OCI-LY7 (cell line): ENCODE measurements at places on chromosomes 3 and 15.

- DNase-seq, result no peak
Measured at GRCh38 chr3:169894110-169894509, 17.3 kb upstream of the SAMD7 start.

- no peak for DNase-seq
Measured at GRCh38 chr3:118772547-118773011, 262.1 kb downstream of the IGSF11 start.

DNA sequence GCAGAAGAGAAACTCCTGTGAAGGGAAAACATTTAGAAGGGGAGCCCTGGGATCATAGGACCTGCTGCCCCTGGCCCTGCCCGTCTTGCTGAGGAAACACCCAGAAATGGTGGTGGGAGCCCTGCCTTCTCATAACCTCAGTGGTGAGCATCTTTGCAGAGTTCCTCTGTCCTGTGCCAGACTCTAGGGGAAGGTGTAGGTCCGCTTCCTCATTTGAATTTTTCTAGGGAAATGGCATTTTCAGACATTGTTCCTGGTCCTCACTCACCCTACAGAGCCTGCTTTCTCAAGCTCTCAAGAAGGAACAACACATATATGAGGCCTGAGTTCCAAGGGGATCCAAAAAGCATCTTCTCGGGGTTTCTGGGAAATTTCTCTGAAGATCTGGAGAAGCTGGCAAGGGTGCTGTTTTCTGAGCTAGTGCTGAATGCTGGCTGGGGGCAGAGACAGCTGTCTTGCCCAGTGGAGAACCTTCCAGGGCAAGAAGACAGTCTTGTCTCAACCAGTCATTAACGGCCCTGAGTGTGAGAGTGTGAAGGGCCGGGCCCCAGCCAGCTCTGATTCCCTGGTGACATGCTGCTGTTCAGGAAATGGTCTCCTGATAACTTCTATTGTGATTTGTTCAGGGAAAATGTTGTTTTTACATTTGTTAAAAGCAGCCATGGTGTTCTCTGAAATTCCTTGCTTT, 283.1 kb upstream of the LRRFIP2 start:
- DNase-seq, result no peak

DNA sequence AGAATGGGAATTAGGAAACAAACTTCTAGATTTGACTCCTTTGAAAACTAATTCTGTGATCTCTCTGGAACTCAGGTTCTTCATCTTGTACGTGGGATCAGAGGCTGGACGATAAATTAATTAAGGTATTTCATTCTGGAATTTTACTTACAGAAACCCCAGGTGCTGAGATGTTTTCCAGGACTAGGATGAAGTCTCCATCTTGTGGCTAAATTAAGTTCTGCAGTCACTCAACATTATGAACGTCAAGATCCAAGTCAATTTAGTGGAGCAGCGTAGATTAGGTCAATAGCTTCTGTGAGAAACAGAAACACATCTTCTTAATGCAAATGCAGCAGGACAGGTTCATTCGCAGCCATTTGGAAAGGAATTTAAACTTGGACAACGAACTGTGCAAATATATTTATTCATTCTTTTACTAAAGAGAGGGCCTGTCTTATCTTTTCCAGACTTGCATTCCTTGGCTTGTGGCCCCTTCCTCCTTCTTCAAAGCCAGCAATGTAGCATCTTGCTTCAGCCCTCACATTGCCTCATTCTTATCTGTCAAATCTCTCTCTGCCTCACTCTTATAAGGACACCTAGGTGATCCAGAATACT, 26.7 kb upstream of the TMC3 start:
- DNase-seq, result peak; percentile 58

DNA sequence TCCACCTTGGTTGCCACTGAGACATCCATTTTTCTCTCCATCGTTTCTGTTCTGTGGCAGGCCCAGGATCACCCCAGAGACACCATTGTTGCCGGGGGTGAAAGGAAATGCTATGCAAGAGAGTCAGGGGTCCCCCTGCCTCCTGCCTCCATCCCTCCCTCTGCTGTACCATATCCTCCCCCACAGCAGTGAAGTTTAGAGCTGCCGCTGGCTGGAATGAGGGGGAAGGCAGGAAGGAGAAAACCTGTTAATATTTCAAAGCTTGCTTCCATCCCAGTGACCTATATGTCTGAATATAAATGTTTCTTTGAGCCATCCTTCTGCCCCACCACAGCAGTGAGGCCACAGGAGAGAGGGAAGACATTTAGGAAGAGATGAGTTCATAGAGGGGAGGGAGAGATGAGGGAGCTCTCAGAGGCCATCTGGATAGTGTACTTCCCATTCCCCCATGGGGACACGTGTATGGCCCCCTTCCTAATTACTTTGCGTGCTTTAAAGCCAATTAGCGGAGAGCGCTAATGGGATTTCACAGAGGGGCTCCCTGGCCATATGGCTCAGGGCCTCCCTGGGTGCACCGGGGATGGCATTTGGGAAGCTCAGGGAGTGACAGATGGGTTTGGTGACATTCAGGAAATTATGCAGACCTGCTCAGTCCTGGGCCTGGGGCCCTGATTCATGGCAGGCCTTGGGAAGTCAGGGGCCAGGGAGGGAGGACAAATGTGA, 40.4 kb upstream of the CHRNB4 start:
- DNase-seq, result no peak

- DNase-seq, result no peak
Measured at GRCh38 chr15:79078763-79079410, 11.7 kb downstream of the RASGRF1 start.

GRCh38 chr3:157103860-157104259, 56.1 kb downstream of the CCNL1 start:
- no peak for DNase-seq

DNA sequence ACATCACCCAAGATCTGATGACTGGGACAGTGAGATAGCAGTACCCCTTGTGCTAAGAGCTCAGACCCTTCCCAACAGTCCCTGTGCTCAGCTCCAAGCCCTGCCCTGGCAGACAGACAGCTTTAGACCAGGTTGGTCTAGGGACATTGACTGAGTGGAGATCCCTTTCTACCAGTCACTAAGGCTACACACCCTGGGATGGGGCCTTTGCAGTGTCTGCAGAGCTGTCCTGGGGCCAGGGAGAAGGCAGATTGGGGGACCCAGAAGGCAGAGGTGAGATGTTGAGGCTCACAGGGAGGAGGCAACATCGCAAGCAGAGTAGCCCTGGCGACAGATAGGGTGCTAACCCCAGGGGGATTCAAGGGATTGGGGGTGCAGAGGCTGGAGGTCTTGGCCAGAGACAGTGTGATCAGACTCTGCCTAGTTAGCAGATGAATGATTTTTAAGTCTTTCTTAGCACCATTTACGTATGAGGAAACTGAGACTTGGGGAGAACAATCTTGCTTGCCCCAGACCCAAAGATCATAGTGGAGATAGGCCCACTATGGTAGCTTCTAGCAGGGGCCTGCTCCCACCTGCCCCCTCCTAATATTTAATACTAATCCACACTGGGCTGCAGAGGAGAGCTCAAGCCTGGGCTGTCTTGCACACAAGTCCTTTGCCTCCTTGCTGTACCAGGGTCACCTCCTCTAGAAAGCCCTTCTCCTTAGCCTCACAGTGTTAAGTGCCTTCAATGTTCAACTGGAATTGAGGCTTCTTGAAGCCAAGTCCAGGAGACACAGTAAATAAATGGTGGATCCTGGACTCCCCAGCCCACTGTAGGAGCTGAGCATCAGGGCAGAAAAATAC, 32.6 kb downstream of the HMCES start:
- no peak for DNase-seq

- DNase-seq, result no peak
Measured at GRCh38 chr3:156492801-156493261, 62.1 kb downstream of the SSR3 start.

DNA sequence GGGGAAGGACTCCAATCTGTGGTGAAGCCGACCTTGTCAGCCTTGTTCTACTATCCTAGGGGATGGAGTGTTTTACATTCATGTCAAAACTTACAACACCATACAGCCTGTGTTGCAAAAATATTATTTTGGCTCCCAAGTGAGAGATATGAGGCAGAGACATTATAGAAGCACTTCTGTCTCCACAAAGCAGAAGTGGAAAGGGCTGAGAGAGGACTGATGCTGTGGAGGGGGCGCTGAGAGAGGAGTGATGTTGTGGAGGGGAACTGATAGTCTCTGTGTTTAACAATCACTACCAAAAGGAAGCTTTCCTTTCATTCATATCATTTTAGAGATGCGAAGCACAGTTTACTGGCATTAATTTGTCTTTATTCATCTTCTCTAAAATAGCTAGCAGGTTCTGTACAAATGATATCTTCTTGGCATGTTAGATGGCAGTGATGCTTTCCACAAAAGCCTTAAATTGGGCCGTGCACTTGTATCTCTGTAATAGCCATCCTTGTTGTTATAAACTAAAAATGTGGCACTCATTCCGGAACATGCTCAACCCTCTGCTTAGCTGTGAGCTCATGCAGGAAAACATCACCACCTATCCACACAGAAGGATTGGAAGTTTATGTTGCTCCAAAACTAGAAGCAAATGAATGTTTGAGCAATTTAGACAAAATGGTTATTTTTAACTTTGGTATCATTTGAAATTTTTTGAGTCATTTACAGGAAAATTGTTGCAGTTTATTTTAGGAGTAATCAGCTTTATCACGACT, 134.6 kb upstream of the TP63 start:
- no peak for DNase-seq

DNA sequence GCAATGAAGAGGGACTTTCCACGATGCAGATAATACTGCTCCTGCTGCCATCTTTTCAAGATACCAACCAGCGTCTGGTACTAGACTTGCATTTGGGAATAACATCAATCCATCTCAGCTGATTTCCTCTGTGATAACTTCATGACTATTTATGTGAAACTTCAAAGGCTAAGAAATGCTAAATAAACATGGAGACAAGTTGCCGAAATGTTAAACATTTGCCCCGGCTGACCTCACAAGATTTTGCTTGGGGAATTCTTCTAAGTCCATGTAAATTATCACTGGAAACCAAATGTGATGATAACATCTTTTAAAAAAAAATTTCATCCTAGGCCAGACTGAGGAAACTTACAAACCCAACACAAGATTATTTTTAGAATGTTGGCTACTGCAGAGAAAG, 185.8 kb upstream of the PRICKLE2 start:
- DNase-seq, result no peak

- DNase-seq, result no peak
Measured at GRCh38 chr3:150035910-150036612, 65.4 kb upstream of the PFN2 start.

GRCh38 chr15:69744391-69745162, 292.0 kb downstream of the RPLP1 start:
- peak; percentile 32 for DNase-seq

DNA sequence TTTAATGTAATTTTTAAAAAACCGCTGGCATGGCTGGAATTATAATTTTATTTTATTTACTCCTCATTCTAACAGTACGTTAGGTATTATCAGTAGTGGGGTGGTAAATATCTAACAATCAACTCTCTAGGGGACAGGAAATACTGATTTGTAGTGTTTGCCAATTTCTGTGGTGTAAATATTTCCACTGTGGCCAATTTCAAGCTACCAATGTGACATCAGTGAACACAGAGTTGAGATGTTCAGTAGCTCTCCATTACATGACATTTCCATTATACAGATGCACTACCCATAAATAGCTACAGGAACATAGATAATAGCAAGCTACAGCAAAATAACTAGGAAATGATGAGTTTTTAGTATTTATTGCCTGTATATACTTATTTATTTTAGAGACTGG, 10.0 kb upstream of the ARL8B start:
- no peak for DNase-seq

DNA sequence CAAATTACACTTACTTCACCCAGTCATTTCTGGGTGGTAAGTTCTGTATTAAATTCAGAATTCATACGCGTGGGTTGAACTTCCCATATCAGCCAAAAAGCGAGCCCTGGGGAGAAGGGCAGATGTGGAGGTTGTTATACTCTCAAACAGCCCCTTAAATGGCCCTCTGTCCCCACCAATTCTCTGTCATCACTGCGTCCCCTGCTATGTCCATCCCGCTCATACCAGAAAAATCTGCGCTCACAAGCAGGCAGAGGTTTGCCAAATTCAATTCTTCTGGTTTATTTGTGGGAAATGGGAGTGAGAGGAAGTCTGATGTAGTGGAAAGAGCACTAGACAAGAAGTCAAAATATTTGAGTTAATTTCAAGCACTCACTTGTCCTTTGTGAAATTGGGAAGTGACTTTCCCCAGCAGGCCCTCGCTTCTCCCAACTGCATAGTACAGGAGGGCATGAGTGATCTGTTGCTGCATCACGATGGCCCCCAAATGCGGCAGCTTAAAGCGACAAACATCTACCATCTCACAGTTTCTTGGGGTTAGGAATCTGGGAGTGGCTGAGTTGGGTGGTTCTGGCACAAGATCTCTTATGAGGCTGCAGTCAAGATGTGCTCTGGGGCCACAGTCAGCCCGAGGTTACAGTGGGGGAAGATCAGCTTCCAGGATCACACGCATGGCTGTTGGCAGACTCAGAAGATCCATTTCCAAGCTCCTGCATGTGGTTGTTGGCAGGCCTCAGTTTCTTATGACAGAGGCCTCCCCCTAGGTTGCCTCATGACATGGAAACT, 67.7 kb downstream of the CPN2 start:
- no peak for DNase-seq

DNA sequence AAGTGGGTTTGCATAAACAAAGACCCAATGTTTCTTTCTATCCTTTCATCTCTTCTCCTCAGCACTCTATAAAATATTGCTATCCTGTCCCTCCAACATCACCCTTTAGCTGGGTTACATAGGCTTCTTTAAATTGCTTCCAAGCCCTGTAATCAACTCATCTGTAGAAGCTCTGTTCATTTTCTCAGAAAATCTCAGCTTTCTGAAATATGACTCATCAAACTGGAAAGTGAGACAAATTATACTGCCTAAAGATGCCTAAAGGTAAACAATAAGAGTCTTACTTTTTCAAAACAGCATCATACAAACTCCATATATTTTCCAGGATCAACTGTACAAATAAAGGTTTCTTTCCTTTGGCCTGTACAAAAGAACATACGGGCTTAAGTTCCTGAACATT, 33.8 kb downstream of the EFL1 start:
- DNase-seq, result no peak

DNA sequence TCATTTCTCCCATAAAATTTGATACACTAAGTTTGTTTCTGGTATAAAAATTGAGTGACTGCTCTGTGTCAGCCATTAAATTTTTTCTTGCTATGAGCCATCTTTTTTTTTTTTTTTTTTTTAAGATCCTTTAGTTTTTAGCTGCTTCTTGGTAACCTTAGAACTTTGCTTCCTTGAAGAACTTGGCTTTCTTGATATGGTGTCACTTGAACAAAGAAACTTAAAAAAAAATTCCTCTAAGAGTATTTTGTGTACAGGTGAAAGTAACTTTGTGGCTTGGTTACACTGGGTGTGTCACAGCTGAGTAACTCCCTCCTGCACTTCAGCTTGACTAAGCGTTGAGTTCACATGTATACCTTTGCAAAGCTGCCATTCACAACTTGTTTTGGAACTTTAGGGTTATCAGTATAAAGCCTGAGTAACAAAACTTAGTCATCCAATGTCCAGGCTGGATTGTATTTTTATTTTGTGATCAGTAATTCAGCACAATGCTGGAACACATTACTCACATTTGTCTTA, 6.5 kb downstream of the CHD2 start:
- peak; percentile 69 for DNase-seq

DNA sequence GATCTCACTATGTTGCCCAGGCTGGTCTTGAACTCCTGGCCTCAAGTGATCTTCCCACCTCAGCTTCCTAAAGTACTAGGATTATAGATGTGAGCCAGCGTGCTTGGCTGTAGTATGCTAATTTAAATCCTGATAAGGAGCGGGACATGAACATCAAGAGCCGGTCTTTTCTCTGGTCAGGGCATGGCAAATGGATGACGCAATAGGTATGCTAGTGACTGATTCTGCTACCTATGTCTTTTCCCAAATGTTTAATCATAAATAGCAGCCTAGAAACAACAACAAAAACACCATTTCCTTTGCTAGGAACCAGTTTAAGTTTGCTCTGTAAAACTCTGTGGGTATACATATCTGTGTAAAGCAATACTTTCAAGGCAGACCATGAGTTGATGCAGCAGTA, 64.7 kb downstream of the STARD9 start:
- DNase-seq, result no peak
